Activated naive CD4-positive, alpha-beta T cell (primary cell): ENCODE measurements at places on chromosomes 6 and 20.

DNA sequence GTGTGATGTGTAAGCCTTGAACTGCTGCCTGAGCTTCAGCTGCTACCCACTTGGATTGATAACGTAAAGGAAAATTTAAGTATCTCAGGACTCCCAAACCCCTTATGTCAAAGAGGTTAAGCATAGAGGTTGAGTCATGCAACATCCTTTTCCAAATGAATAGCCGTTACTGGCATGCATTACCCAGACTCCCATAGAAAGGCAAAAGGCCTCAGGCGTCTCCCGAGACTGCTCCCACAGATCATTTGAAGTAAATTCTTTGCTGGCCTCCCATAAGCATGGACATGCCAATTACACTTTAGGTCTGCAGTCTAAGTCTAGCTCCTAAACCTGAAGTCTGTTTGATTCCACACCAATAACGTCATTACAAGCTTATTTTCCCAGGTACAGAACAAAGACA lies 14.7 kb downstream of the IPCEF1 start:
- no peak for DNase-seq

DNA sequence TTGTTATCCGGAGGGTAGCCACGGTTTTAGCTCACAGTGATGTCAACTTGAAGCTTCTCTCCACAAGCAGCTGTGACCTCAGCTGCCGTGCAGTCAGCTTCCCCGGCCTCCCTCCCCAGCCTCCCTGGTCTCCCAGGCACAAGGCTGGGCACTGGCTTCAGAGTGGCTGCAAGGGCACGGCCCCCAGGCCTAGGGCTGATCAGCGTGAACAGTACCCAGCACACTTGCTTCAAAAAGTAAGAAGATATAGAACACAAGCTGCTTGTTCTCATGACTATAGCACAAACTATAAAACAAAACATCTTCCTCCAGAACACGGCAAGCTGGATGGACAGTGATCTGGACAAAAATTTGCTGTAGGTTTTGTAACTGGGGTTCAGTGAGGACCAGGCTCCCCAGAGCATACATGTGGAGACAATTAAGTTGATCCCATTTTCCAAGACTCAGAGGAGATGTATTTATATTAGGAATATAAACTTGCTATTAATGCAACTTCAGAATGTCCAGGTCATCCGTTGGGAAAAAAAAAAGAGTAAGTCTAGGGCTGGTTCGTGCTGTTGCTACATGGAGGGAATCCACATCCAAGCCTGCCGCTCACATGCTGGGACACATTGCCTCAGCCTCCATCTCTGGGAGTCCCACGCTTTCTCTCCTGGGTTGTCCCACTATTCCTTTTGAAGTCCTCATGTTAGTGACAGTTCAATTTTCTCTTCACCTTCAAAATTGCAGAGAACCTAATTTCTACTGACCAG lies 199.4 kb upstream of the THBS2 start:
- no peak for DNase-seq

DNA sequence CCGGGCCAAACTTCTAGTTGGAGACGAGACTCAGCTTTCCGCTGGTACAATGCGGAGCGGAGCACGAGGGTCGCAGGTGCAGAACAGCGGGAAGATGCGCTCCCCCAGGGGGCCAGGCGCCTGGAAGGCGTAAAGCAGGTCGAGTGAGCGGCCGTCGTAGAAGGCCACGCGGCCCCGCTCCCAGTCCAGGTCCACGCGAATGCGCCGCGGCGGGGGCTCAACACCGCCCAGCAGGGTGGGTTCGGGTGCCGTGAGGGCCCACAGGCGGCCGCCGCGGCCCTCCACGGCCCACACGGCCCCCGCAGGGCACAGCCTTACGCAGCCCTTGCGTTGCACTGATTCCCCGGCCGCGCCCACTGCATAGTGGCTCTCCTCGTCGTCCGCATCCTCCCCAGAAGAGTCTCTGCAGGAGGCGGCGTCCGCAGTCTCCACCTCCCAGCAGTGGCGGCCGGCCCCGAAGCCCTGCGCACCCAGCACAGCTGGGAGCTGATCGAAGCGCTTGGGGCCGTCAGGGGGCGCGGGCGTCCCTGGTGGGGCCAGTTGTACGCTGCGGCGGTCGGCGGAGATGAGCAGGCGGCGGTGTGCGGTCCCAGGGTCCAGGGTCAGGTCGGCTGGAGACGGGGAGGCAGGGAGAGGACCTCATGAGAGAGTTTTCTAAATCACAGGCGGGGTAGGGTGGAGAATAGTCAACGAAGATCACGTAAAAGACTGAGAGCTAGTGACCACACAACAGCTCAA lies 4.3 kb downstream of the PPP1R11 start:
- DNase-seq = no peak

DNA sequence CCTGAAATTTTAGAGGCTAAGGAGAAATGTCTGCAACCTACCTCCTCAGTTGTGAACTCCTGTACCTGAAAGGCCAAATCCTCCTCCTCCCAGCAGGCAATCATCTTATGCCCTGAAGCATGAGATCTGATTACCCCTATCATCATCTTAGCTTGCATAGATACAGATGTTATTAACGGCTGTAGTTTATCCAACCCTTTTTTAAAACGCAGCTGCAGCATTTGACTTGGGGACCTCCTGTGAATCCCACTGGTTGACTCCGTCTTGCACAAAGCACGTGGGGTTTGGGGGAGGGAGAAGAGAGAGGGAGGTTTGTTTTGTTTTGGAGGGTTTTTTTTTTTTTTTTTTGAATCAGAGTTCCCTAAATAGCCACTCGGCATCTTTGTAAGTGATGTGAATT lies 5.8 kb upstream of the NR2E1 start:
- no peak for DNase-seq

- no peak for DNase-seq
These were observed 677 bp downstream of the PXMP4 start for GRCh38 chr20:33719277-33719988.

- no peak for DNase-seq
These were observed 136.5 kb downstream of the BTBD9 start for GRCh38 chr6:38503032-38503773.

DNA sequence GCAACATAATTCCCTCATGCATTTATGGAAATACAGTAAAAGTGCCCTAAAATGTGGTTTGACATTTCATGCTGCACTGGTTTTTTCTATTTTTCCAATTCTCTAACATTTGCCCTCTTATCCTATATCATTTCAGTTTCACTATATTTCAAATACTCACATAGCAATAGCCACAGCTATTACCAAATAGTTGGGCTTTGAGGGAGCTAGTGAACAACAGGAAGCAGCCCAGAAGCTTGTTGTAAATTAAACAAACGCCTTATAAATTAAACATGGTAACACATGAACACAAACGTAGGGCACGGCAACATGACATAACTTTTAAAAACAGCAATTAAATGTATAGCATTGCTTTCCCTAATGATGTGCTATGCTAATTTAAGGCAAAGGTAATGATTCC lies 469.0 kb downstream of the CDC5L start:
- DNase-seq = no peak

- DNase-seq = no peak
These were observed 23.3 kb upstream of the ENPP1 start for GRCh38 chr6:131784561-131784960.

DNA sequence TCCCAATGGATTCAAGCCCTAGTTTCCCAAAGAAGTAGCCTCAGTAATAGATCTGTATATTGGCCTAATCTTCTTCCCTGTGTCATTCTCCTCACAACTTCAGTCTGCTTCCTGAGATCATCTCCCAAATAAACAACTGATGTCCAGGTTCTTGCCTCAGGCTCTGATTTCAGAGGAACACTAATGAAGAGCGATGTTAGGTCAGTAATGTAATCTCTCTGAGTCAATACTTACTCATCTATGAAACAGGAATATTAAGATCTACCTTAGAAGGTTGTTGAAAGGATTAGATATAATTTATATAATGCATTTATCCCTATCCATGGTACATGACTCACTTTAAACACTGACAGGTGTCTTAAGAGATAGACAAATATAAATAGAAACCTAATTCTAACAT lies 246.0 kb upstream of the FLRT3 start:
- DNase-seq = no peak

- DNase-seq = no peak
These were observed 76.8 kb downstream of the COL12A1 start for GRCh38 chr6:75128878-75129570.

DNA sequence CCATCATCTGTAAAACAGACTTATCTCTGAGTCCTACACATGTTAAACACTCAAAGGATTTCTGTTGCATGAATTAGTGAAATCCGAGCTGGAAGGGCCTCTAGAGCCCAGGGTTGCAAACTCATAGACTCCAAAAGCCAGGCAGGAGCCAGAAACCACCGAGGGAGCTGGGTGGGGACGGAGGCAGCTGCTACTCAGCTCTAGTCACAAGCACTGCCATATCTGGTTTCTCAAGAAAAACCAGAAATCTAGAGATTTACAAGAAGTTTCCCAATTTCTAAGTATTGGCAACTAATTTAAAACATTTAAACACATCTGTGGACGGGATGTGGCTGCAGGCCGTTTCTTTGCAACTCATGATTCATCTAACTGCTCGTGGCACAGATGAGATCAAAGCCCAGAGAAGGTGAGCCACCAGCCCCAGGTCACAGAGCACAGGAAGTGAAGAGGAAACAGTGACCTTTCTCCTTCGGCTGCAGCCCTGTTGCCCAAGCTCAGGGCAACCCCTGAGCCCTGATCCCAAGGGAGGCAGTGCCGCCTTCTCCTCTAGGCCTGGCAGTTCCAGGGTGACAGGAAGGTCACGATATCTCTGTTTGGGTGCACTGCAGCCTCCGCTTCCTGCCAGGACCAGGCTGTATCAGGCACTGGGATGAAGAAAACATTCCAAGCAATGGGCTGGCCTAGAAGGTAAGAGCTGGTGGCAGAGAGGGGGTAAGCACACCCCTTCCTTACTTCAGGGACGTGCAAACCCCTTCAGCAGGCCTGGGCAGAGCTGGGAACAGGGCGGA lies 26.4 kb upstream of the PTGIS start:
- DNase-seq = no peak

- DNase-seq = no peak
These were observed 12.8 kb upstream of the PLEKHG1 start for GRCh38 chr6:150586850-150587359.

DNA sequence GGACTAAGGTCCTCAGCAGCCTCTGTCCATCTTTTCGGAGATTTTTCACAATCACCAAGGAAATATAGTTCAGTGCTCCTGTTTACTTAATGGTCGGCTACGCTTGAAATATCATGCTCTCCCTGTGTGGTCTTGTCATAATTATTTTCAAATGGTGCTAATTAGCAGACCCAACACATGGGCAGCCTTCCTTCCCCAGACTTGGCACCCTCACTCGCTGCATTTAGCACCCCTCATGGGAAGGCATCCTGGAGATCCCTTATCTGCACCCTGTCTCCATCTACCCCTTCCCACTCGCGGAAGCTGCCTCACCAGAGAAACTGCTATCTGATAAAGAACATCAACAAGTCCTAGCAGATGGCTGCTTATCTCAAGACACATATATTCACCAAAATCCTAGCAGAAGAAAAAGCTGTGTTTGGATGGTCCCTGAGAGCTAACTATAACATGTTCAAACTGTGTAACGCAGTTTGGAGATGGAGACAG lies 131.0 kb upstream of the ESR1 start:
- no peak for DNase-seq

- DNase-seq = no peak
These were observed 92.2 kb downstream of the CDH22 start for GRCh38 chr20:46215913-46216707.

DNA sequence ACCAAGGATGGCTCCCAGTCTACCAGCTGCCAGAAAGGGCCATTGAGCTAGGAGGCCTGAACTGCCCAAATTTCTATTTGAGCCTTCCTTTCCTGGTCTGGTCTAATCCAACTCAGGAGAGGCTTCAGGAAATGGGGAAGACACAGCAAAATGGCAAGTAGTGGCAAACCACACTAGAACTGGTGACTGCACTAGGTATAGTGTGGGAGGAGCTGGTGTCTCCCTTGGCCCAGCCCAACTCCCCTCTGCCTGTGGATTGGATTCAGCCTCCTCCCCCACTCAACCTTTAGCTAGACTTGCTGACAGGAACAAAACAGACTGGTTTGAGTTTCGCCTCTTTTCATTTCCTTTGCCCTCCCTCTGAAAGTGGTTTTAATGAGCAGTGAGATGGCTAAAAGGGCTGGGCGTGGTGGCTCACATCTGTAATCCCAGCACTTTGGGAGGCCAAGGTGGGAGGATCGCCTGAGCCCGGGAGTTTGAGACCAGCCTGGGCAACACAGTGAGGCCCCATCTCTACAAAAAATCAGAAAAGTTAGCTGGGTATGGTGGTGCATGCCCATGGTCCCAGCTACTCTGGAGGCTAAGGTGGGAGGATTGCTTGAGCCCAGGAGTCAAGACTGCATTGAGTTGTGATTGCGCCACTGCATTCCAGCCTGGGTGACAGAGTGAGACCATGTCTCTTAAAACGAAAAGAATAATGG lies 17.5 kb downstream of the MRPS18A start:
- DNase-seq = no peak

DNA sequence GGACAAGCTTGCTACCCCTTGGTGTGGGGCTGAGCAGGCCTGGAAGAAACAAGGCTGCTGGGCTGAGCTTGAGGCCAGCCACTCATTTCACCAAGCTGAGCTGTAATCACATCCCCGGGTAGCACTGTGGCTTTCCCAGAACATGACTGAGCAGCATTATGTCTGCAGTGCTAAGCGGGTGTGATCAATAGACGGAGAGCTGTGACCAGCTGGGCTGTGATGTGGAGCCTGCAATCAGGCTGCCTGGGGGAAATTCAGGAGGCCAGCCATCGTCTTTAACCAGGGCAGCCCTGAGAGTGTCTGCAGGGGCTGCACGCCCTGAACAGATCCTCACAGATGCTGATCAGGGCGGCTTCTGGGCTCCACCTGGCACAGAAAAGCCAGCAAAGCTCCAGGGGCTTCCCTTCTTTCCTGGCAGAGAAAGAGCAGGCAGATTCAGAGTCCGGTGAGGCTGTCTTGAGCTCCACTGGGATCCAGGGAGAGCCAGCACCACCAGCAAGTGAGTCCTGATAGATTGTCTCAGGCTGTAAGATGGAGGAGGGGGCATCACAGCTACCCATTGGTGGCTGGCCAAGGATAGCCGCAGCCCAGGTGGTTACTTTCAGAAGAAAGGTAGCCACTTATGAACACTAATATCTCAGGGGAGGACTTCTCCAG lies 165.9 kb downstream of the NRN1 start:
- no peak for DNase-seq

DNA sequence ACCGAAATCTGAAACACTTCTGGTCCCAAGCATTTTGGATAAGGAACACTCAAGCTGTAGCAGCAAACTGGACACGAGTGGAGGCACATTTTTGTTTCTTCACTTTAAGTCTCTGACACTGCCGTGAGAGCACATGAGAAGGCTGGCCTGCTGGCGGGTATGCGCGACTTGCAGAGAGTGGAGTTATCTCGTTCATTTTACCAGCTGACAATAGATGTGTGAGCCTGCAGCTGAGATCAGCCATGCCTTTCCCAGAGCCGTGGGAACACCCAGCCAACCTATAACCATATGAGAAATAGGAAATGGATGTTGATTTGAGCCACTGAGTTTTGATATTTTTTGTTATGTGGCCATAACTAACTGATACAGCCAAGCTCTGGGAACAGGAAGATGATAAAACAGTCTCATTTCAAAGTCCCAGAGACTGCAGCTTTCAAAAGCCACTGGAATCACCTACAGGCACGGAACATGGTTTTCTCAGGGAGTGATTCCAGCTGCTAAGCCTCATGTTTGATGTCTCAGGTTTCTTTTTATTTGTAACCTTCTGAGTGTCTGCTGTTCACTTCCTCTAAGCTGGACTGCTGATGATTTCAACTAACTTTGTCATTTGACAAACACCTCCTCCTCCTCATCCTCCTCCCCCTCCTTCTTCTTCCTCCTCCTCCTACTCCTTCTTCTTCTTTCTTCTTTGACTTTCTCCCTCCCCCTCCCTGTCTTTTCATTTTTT lies 28.6 kb upstream of the LAMP5 start:
- DNase-seq = no peak
